ENCODE measurements at places on chromosomes 12 and 14.

- DNase-seq, result no peak
Measured at GRCh38 chr12:116818341-116818856, 62.8 kb downstream of the HRK start.

DNA sequence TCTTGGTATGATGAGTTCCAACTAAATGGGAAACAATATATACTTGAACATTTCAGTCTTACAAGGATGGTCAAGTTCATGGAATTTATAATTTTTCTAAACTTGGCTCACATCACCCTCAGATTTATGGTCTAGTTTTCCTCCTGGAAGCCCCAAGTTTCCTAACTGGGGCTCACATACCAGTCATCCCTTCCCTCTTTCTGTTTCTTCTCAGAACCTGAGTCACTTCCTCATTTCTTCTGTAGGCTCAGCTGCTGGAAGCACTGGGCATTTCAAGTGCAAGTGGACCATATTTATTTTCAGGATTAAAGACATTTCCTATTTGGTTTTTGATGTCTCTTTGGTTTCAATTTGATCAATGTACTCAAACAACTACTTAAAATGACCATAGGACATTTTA, 55.4 kb downstream of the GRIP1 start:
- no peak for DNase-seq

- DNase-seq, result no peak
Measured at GRCh38 chr14:35506461-35506860, 27.5 kb upstream of the INSM2 start.

GRCh38 chr12:118455327-118455726, 79.0 kb downstream of the SUDS3 start:
- no peak for DNase-seq

GRCh38 chr12:120353136-120353535, 15.8 kb downstream of the MSI1 start:
- DNase-seq, result no peak

DNA sequence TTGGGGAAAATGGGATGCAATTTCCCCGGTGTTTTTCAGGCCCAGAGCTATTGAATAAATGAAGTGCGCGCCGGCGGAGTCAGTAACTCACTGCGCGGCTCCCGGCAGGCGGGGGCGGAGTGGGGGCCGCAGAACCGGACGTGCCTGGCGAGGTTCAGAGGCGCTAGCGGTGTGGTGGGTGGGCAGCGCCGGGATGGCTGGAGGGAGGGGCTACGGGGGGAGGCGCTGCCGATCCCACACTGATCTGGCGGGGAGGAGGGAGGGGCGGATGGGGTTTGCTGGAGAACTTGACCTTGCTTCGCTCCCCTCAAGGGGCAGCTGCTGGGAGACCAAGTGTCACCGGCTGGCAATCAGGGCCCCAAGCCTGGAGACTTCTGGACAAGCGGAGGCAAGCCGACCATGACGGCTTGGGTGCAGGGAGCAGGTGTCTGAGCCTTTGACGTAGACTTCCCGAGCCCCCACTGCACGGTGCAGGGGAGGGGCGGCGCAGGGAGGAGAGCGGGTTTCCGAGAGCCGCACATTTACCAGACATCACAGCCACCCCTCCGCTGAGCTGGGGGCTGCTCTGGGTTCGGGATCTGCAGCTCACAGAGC, 174.1 kb upstream of the RTL1 start:
- no peak for DNase-seq

DNA sequence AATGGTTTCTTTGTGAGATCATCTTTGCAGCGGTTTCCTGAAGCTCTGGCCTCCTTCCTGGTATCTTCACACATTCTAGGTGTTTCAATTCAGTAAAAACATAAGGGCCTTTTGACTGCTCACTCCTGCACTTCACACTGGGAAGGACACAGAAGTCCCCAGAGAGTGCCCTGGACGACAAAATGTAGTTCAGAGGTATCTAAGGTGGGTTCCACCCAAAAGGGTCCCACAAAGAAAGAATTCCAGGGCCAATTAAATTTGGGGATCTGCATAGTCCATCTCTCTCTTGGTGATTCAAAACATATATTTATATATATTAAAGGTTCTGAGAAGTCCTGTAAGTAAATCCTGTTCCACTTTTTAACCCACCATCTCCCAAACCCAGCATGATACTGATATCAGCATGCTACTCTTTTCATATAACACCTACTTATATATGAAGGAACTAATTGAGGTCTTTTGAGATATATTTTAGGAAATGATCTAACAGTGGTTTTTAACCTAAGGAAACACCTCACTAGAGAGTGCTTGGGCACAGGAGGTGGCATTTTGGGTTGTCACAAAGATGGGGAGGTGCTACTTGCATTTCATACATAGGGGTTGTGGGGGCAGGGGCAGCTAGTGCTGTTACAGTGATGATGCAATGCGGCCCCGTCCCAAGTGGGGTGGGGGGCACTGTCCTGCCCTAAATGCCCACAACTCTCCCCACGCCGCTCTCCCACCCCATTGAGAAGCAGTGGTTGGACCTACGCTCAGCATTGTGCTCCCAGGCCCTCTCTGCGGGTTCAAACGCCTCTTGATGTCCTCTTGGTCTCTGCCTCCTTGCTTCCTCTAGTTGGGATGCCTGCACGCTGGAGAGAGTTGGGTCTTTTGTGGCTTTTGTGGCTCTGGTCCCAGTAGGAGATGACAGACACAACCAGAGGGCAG, 109.4 kb downstream of the ARF6 start:
- no peak for DNase-seq

GRCh38 chr14:51630987-51631386, 20.7 kb upstream of the FRMD6 start:
- DNase-seq, result no peak

- DNase-seq, result no peak
Measured at GRCh38 chr14:77180726-77181602, 634 bp upstream of the TMEM63C start.

DNA sequence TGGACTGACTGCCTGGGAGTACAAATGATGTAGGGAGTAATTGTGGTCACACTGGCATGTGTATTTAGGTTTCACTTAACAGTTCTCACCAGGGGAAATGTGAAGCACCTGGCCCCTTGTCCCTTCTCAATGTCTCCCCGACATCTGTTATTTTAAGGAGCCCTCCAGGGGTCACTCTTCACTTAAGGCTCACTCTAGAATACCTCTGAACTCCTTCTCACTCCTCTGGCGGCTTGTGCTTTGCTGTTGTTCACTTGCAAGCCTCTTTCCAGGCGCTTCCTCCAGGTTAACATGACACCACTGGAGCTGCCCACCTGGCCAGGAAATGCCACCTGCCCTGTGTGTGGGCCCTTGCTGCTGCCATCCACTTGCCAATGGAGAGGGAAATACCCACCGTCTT, 56.5 kb upstream of the GZMB start:
- no peak for DNase-seq

DNA sequence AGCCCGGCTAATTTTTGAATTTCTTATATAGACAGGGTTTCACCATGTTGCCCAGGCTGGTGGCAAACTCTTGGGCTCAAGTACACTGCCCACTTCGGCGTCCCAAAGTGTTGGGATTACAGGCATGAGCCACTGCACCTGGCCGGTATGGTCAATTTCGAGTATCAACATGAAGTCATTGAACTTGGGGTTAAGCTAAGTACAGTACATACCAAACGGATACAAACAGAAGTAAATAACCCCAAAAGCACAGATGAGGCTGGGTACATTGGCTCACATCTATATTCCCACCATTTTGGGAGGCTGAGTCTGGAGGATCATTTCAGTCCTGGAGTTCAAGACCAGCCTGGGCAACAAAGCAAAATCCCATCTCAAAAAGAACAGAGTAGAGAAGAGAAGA, 13.0 kb upstream of the PSMD9 start:
- no peak for DNase-seq

All from skeletal muscle cell (primary cell).